Mammary epithelial cell (primary cell): ENCODE measurements at places on chromosomes 1 and 21. TPM values are rescaled to one million over a fixed set of nuclear protein-coding genes. Genes with fewer than 3 reads are reported as not detected.

The RNU1-3 gene
- total RNA-seq: 1,042 and 1,398 TPM in 2 replicates

The INSRR gene
- not detected for total RNA-seq

The LDLRAP1 gene
- 16.5 and 32.7 TPM in 2 replicates for total RNA-seq

The ABCD3 gene
- total RNA-seq: 47.1 and 50.3 TPM in 2 replicates

The KRTAP11-1 gene
- total RNA-seq: not detected
